ENCODE measurements at places on chromosomes 2 and 18. TPM values are rescaled to one million over a fixed set of nuclear protein-coding genes. Genes with fewer than 3 reads are reported as not detected.

Gene RSAD2
- polyA plus RNA-seq: 2.4 TPM

Gene SNORC
- polyA plus RNA-seq: 16.9 TPM

Gene ST8SIA5
- polyA plus RNA-seq: 45.0 TPM

Gene ZNF2
- polyA plus RNA-seq: 2.8 TPM

Gene FIGLA
- polyA plus RNA-seq: not detected

Gene DSG3
- not detected for polyA plus RNA-seq

DNA sequence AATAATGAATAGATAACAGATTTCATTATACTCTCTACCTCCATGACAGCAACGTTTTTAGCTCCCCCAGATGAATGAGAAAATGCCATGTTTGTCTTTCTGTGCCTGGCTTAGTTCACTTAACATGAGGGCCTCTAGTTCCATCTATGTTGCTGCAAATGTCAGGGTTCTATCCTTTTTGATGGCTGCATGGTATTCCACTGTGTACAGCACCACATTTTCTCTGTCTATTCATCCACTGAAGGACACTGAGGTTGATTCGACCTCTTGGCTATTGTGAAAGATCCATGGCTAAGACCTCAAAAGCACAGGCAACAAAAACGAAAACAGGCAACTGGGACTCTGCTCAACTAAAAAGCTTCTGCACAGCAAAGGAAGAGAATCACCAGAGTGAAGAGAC lies 264.6 kb downstream of the HDAC4 start:
- DNase-seq: no peak

GRCh38 chr2:127400897-127401756 lies 13.4 kb upstream of the MAP3K2 start:
- DNase-seq: no peak

DNA sequence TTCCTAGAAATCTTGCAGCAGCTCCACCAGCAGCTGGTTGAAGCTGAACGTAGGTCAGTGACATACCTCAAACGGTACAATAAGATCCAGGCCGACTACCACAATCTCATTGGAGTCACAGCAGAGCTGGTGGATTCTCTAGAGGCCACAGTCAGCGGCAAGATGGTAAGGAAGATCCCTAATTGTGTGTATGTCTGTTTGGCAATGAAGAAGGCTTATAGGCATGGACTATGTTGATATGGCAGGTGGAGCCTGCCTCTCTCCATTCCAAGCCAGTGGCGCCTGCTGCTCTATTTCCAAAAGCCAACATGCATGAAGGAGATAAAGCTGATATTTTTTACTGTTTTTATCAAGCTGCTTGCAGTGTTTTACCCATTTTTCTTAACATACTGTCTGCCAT lies 36.8 kb downstream of the ARMC9 start:
- DNase-seq: no peak

DNA sequence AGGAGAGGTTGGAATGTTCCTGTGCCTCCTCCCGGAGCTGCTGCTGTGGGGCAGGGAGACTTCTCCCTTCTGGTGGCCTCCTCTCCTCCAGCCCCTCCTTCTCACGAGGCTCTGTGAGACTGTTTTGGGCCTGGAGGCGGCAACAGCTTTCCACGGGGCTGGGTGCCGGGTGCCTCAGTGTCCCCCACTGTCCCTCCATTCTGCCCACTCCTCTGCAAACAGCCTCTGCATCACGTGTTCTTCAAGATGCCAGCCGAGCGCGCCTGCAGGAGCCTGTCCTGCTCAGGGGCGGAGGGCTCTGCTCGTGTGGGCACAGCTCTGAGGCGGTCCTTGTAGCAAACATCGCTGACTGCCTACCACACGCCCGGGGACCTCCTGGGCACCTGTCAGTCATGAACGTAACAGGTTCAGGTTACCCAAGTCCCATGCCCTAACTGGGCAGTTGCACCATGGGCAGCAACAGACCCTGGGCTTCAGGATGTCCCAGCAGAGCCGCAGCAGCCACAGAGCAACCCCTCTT lies 70.8 kb downstream of the RRM2 start:
- DNase-seq: no peak

DNA sequence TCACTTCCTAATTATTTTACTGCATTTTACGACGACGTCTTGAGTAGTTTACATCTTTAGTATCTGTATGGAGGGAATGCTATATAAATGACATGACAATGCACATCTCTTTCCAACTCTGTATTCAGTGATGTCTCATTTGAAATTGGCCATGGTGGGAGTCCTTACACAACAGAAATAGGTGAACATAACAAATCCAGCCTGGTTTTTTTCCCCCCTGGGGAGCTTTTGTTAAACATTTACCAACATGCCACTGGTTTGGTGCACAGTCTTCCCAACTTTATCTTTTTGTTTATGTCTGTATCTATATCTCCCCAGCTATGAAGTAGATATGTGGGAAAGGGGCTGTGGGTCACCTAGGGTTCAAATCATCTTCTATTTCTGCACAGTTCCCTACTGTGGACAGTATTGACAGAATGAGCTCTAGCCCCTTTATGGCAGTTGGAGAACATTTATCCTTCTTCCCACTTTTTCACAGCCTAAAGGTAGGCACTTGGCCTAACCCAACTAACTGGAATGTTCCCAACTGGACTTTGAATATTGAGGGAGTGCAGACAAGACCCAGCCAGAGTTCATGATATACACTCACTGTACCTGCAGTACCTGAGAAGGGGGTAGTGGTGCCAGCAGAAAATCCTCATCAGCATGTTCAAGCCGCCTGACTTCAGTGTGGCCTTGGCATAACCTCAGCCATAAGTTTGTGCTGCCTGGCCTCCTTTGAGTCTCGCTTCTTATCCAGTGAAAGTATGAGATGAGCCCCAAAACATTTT lies 5.7 kb upstream of the RTKN start:
- no peak for DNase-seq

GRCh38 chr2:88117973-88118372 lies 9.9 kb downstream of the FABP1 start:
- DNase-seq: no peak

- DNase-seq: no peak
Measured at GRCh38 chr2:44692821-44693220, 248.7 kb upstream of the SIX3 start.

DNA sequence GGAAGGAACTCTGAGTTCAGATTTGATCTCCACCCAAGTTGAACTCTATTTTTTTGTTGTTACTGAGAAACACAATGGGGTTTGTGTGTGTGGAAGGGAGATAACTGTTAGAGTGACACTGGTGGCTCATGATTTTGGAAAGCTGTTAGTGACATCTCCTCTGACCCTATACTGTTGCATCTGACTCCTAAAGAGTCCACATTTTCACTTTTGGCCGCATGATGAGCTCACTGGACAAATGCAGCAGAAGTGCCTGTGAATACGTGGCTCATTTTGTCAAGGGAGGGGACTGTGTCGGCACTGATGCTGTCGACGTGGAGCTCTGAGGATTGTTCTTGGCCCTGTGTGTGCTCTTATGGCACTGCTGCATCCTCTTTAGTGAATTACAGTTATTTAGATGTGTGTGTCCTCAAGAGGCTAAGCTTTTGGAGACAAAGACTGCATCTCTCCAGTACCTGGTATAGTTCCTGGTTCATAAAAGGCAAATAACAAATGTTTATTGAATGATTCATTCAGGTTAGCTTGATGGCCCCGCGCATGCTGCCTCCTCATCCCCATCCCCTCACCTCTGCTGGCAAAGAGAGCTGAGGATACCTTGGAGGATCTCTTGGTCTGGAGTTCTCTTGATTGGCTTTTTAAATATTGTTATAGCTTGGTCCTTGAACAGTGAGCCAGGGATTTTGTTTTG lies 135.4 kb downstream of the PHLPP1 start:
- no peak for DNase-seq

DNA sequence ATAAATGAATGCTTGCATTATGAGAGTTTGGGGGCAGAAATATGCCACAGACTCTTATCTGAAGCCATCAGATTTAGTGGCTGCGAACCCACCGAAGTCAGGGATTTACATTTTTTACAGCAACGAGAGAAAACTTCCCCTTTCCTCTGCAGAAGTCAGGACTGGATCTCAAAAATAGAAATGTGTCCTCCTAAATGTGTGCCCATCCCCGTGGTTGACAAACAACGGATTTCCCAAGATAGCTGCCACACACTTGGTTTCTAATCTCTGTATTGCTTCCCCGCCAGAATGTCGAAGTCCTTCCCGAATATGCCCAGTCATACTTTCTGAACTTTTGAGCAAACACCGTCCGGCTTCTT lies 879 bp upstream of the ADAM23 start:
- no peak for DNase-seq

DNA sequence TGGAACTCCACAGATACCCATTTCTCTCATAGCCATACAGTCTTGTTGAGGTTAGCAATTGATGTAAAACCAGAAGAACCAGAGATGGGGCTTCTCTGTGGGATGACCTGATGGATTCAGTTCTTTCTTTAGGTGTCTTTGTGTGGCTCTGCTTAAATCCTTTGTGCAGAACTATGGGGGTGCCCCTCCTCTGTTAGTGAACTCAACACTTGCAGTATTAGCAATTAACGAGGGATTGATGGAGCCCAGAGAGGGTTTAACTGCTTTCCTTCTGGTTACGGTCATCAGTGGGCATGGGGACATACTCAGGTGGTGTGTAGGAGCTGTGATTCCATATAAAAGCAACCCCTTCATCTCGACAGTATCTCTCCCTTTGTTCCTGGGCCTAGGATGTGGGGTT lies 406.8 kb upstream of the FAM98A start:
- no peak for DNase-seq

- DNase-seq: no peak
Measured at GRCh38 chr18:35973650-35974049, 1.2 kb downstream of the RMP24 start.

DNA sequence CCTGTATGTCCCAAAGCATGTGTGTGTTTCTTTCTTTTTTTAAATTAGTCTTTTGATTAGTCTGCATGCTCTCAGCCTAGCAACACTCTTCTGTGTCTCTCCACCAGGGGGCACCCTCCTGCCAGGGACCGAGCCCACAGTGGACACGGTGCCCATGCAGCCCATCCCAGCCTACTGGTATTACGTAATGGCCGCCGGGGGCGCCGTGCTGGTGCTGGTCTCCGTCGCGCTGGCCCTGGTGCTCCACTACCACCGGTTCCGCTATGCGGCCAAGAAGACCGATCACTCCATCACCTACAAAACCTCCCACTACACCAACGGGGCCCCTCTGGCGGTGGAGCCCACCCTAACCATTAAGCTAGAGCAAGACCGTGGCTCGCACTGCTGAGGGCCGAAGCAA lies 93.8 kb downstream of the NRP2 start:
- DNase-seq: no peak

Measured in brain (organoid and tissue), 16 donors.